ENCODE measurements at places on chromosomes 1 and 21.

- DNase-seq = no peak
Observed at GRCh38 chr1:40857737-40858136, 4.4 kb downstream of the CITED4 start.

GRCh38 chr21:46393941-46394594 lies 64.6 kb upstream of the DIP2A start:
- DNase-seq = no peak

DNA sequence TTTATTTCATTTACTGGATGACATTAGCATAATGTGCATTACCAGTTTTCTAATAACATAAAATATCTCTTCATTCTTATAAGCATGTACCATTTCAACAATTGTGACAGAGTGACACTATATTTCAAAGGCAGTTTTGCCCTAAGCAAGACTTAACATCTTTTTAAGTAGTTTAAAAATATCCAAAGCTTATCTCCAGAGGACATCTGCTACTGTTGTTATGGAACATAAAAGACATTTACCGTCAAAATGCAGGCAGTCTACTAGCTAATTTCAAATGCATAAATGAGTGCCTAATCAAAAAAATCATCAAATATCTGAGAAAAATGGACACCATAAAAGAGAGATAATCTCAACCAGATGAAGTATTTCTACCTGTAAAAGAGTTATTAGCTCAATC lies 782.4 kb upstream of the BRINP3 start:
- DNase-seq = no peak

DNA sequence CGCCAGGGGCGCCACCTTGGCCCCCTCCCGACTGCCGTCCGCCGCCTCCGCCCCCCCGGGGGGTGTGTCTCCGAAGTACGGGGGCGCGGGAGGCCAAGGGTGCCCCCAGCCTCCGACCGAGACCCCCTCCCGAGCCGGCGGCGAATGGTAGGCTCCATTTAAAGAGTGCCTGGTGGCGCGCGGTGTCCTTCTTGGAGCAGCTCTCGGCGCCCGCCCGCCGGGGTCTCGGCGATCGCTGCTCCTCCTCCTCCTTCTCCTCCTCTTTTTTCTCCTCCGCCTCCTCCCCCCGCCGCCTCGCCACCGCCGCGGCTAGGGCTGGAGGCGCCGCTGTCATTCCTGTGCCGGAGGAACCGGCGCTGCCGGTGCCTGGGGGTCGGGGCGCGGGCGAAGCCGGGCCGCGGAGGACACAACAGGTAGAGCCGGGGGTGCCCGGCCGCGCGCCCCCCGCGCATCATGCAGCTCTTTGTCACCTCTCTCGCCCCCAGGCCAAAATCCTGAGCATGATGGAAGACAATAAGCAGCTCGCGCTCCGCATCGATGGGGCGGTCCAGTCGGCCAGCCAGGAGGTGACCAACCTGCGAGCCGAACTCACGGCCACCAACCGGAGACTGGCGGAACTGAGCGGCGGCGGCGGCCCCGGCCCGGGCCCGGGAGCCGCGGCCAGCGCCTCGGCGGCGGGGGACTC lies at the start of gene KAZN:
KAZN (plus strand) TSS at position 188 of the 685 bp plus-strand sequence.
- DNase-seq = no peak

GRCh38 chr1:156868341-156868740 lies 7.7 kb downstream of the NTRK1 start:
- DNase-seq = no peak

DNA sequence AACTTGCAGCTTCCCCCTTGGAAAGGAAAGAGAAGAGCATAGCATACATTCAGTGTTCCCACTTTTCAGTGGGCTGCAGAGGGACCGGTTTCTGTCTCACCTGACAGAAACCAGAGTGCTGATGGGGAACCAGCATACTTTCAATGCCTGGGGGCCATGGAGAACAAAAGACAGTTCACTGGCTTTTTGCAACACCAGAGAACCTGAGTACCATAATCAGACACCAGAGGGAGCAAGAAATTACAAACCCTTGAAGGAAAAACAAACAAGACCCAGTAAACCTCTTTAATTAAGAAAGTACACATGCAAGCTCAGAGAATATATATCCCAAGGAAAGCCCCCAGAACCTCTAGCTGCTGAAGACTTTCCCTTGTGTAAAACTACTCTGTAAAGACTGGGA lies 51.1 kb downstream of the CSMD2 start:
- DNase-seq = no peak
